ENCODE measurements at places on chromosomes 6 and 20. TPM values are rescaled to one million over a fixed set of nuclear protein-coding genes. Genes with fewer than 3 reads are reported as not detected.

- H3K4me1 ChIP-seq, result no peaks in the 10 kb centered on the region
- no peak overlapping the region for H3K4me3 ChIP-seq
- H3K27me3 ChIP-seq, result no peaks in the 10 kb centered on the region
- no peak for DNase-seq
- no peak overlapping the region for H3K27ac ChIP-seq
- H3K36me3 ChIP-seq, result no peaks in the 10 kb centered on the region
Observed at GRCh38 chr20:60553095-60553494, 594.9 kb downstream of the CDH26 start.

GRCh38 chr6:101117393-101118135, 236.4 kb upstream of the ASCC3 start:
- no peaks in the 10 kb centered on the region for H3K27me3 ChIP-seq
- no peak for DNase-seq
- no peak overlapping the region for H3K4me3 ChIP-seq
- H3K4me1 ChIP-seq, result no peaks in the 10 kb centered on the region
- no peaks in the 10 kb centered on the region for H3K36me3 ChIP-seq

DNA sequence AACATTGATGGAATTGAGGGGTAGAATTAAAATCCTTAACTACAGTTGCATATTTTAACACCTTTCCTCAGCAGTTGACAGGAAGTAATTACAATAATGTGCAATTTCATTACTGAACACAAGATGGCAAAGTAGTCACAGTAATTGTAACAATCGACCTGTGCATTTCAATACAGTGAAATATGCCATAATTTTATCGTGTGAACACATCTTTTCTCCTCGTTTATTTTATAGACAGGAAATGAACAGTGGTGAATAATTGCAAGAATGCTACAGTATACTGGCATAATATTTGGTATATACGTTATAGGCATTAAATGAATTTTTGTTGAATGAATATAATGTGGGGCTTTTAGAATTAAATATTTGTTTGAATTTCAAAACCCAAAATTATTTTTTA, 25.0 kb downstream of the CYB5R4 start:
- H3K27me3 ChIP-seq, result no peaks in the 10 kb centered on the region
- H3K4me3 ChIP-seq, result no peak overlapping the region
- peaks cover 9% of the 10 kb centered on the region for H3K4me1 ChIP-seq
- no peaks in the 10 kb centered on the region for H3K36me3 ChIP-seq
- DNase-seq, result peak; percentile 84

The NDRG3 gene
- total RNA-seq, result 28.4 TPM

DNA sequence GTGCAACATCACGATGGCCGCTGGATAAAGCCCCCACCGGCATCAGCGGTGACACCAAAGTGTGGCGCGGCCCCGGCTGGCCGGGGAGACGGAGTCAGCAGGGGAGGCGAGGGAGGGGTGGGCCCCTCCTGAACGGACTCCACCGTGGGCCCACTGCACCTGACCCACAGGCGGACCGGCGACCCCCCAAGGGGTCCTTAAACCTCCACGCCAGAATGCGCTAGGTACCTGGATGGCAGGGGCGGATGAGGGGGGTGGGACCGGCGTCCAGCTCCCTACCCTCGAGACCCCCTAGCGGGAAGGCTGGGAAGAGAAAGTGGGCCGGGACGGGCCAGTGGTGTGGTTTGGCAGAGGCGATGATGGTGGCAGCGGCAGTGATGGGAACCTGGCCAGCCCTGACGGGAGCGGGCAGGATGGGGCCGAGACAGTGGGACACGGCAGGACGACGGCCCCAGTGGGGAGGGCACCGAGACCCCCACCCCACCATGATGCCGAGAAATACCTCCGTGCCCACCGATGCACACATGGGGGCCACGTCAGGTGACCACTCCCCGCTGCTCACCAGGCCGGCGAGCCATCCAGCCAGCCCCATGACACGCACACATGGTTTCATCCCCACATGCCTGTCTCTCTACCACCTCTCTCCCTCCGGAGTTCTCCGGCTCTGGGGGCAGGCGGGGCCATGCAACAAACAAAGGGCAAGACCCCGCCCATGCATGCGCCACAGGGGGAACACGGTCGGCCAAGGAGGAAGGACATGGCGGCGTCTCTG, 771.9 kb upstream of the DEFB115 start:
- H3K36me3 ChIP-seq, result no peaks in the 10 kb centered on the region
- no peak overlapping the region for H3K4me3 ChIP-seq
- H3K27me3 ChIP-seq, result no peaks in the 10 kb centered on the region
- DNase-seq, result no peak
- H3K27ac ChIP-seq, result no peak overlapping the region

The NPBWR2 gene
- total RNA-seq, result not detected

The SMPD2 gene
- 8.5 TPM for total RNA-seq

DNA sequence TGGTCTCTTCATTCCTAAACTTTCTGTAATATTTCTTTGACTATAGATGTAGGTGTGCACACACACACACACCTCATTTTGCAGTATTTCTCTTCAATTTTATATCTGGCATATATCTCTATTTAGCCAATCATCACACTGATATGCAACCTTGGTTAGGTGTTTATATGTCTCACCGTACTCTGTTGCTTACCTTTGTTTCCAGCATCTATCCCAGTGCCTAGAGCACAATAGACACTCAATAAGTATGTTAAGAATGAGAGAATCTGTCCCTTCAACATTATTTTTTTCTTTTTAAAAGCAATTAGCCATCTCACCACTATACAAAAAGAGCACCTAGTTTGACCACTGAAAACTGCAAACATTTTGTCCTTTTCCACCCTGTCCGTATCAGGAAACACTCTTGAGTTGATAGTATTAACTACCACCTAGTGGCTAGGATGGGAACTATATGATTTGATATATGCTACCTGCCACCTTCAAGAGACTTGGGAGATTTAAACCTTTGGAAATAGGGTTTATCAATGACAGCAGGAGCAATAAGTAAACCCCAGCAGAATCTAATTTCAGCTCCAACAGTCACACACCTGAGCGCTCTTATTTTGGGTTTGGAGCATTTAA, 48.7 kb upstream of the RSPO3 start:
- H3K36me3 ChIP-seq, result no peaks in the 10 kb centered on the region
- no peak overlapping the region for H3K4me3 ChIP-seq
- peak; percentile 55 for DNase-seq
- no peaks in the 10 kb centered on the region for H3K4me1 ChIP-seq
- no peaks in the 10 kb centered on the region for H3K27me3 ChIP-seq

The UNC93A gene
- not detected for total RNA-seq

DNA sequence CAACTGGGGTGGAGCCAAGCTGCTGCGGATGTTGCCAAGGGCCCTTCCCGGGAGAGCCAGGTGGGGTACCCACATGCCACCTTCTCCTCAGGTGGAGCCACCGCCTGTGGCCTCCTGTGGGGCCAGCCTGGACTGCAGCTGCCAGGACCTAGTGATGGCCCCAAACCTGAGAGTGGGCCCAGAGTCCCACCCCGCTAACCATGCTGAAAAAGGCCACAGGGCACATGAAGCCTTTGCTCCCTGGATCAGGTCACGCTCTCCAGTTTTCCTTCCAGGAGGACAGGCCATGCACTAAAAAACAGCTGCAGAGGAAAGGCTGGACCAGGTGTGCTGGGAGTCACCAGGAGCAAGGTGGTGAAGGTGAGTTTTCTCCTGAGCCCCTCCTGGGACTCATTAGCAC, 73.9 kb upstream of the SLC22A16 start:
- H3K36me3 ChIP-seq, result no peaks in the 10 kb centered on the region
- no peak overlapping the region for H3K27ac ChIP-seq
- no peak overlapping the region for H3K4me3 ChIP-seq
- no peak for DNase-seq
- H3K4me1 ChIP-seq, result no peaks in the 10 kb centered on the region

DNA sequence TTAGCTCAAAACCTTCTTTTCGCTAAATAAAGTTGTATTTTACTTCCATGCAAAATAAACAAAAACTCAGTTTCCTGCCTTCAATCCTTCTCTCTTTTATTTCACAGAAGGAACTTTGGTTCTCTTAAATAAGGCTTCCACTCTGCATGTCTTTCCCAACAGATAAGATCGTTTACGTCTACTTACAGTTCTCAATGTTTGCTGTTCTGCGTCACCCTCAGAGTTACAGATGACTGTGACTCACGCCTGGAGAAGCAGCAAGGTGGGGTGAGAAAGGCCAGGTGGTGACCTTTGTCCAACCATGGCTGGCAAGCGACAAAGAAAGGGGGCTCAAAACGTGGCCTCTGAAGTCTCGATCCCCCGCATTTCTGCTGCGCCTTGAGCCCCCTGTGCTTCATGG, 51.4 kb upstream of the RPS6KA2 start:
- no peaks in the 10 kb centered on the region for H3K36me3 ChIP-seq
- H3K27ac ChIP-seq, result no peak overlapping the region
- peaks cover 7% of the 10 kb centered on the region for H3K4me1 ChIP-seq
- no peaks in the 10 kb centered on the region for H3K27me3 ChIP-seq

DNA sequence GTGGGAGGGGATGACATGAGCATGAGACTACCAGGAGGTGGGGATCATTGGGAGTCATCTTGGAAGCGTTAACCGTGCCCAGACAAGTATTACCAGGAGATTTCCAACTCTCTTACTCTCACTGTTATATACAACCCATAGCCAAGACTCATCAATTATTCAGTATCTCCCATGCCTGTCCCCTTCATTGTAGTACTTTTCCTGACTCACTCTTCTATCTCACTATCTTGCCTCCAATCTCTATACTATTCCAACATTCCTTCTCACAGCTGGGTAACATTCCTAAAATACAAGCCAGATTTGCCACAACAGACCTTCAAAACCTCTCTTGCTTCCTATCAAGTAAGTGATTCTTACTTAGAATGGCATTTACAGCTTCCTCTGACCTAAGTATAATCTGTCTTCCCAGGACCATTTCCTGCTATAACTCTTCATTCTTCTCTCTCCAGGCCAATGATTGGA, 226.3 kb upstream of the SMLR1 start:
- no peaks in the 10 kb centered on the region for H3K36me3 ChIP-seq
- peak; percentile 67 for DNase-seq
- H3K27ac ChIP-seq, result peak overlapping the region; percentile 99
- no peak overlapping the region for H3K4me3 ChIP-seq
- H3K27me3 ChIP-seq, result no peaks in the 10 kb centered on the region

Data from endothelial cell of umbilical vein (primary cell).